Kidney tubule cell (primary cell): ENCODE measurements at places on chromosomes 11 and 22.

DNA sequence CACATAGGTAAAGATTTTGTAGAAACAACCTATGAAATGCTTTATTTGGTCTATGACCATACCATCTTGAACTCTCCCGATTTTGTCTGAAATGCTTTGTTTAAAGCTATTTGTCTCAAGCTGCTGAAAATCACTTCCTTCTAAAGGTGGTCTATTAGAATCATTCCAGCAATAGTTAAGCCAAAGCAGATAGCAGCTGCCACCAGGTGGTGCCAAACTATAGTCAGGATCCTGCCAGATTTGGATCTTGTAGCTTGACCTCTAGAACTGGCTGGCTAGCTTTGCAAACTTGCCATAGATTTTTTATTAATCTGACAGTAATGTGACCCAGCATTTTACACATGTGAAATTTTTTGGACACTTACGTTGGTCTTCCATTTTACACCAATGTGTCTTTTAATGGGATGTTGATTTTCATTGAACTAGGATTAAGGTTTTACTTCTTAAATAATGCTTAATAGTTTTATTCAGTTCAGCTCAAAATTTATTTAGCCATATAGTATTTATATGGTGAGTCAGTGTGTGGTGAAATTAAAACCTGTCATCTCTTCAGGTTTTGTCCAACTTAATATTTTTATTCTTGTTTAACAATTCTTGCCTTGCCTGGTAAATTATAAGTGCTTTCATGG, 19.7 kb downstream of the CTR9 start:
- peak; percentile 46 for DNase-seq

DNA sequence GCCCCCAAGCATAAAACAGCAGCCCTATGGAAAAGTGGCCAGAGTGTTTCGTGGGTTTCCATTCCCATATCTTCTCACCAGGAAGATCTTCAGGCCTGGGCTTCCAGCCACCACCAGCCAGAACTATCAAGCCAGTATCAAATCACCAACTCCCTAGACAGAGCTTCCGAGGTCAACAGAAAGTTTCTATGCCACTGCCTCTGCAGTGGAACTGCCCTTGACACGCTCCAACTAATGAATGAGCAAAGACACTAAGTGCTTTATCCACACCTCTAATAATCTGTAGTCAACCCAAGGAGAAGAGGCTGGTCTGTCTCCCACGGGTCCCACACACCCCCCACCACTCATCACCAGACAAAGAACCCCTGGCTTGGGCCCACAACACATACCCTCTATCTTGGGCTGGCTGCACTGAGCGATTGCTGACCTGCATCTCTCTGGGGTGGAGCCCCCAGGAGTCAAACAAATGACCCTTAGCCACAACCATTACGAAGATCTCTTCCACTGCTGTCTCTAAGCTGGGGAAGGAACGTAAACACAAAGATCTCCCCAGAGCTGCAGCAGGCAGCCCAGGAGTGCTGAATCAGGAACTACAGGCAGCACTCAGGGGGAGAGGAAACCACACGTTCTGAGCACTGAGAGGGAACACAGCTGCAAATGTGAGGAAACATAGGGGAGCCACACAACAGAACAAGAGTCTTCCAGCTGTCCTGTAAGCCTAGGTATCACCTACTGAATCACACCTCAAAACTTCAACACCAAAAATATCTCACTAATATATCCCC, 9.7 kb downstream of the OR5AN1 start:
- no peak for DNase-seq

- DNase-seq = no peak
Observed at GRCh38 chr11:35844579-35844978, 99.3 kb upstream of the LDLRAD3 start.

DNA sequence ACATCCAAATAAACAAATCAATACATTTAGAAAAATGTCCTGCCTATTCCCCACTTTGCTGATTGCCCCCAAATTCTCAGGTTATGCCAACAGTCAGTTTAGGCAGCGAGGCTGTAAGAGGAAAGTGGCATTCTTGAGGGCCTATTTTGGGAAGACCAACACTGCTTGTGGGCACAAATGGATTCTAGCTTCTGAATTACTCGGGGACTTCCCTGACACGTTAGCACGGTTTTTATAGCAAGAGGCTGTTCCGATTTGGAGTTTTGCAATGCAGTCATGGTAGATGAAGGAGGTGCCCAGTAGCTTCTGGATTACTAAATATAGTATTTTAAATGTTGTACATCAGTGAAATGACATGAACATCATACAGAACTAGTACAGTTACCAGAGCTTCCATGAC, 13.1 kb downstream of the RCN1 start:
- DNase-seq = no peak

DNA sequence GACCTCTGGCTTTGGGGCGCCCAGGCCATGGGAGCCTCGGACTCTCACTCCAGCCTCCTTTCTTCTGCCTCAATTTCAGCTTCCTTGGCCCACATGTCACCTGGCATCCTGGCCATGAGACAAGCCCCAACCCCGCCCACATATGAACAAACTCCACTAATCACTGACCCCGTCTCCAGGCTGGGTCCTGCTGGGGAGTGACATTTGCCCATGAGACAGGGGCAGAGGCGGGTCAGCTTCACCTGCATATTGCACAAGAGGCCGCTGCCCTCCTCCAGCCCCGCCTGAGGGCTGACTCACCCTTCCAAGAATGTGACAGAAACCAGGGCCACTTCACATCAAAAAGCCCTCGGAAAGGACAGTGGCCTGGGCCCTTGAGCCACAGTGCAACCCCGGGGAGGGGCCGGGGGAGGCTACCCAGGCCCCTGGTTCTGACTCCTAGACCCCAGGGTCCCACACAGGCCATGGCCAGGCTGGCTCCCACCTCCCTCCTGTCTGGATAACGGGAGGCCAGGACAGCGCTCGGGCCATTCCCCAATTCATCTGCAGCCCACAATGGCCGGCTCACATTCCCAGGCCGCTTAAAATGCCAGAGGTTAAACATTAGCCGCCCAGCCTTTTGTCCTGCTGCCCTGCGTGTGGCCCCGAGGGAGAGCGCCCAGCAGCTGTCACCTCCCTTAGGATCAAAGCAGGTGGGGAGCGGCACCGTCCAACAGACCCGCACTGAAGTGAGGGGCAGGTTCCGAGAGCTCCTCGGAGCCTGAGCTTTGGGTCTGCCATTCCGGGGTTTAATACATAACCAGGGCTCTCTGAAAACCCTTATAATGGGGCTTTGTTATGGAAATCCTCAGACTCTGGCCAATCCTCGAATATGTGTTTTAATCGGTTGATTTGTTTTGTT, 42.3 kb downstream of the TRMU start:
- DNase-seq = peak; percentile 97

DNA sequence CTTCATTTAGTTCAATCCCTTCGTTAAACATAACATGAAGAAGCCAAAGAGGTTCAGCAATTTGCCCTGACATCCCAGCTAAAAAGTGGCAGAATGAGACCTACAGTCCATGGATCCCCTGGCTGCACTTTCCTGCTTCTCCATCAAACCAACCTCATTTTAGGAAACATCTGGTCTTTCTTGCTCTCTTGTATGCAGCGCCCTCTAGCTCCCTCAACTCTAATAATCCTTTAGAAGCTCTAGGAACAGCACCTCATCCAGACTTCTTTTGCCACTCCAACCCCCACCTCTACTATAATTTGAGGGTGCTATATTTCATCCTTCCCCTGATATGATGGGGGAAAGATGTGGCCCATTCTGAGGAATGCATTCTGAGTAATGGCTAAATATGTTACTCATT, 7.4 kb downstream of the CNTF start:
- peak; percentile 44 for DNase-seq

DNA sequence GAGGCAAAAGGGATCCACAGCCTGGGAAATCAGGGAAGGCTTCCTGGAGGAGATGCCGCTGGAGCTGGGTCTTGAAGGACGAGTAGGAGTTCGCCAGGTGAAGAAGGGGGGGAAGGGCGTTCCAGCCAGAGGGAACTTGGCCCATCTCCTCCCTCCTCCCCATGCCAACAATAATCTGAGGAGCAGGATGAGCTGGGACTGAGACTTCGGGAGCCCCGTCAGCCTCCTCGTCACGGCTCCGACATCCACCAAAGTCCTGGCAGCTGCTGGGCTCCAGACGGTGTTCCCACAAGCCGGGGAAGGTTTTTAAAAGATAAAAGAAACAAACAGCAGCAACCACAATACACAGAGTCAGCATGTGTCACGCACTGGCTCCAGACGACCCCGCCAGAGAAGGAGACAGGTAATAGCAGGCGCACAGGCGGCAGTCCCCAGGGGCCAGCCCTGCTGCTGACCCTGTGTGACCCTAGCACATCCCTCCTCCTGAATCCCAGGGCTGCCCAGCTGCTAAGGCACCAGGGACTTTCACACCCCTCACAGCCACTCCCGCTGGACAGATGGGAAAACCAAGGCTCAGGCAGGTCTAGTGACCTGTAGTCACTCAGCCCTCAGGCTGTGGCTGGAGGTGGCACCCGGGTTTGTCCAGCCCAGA, 37.3 kb downstream of the NUP50 start:
- no peak for DNase-seq

DNA sequence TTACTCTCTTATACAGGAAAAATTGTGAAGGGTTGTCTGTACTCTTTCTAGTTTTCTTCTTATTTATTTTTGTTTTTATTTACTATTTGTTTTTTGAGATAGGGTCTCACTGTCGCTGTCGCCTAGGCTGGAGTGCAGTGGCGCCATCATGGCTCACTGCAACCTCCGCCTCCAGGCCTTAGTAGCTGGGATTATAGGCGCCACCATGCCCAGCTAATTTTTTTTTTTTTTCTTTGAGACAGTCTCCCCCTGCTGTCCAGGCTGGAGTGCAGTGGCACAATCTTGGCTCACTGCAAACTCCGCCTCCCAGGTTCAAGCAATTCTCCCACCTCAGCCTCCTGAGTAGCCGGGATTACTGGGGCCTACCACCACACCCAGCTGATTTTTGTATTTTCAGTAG, 18.4 kb downstream of the CUL5 start:
- no peak for DNase-seq

GRCh38 chr11:69204941-69205742, 49.4 kb downstream of the SMIM38 start:
- DNase-seq = no peak

DNA sequence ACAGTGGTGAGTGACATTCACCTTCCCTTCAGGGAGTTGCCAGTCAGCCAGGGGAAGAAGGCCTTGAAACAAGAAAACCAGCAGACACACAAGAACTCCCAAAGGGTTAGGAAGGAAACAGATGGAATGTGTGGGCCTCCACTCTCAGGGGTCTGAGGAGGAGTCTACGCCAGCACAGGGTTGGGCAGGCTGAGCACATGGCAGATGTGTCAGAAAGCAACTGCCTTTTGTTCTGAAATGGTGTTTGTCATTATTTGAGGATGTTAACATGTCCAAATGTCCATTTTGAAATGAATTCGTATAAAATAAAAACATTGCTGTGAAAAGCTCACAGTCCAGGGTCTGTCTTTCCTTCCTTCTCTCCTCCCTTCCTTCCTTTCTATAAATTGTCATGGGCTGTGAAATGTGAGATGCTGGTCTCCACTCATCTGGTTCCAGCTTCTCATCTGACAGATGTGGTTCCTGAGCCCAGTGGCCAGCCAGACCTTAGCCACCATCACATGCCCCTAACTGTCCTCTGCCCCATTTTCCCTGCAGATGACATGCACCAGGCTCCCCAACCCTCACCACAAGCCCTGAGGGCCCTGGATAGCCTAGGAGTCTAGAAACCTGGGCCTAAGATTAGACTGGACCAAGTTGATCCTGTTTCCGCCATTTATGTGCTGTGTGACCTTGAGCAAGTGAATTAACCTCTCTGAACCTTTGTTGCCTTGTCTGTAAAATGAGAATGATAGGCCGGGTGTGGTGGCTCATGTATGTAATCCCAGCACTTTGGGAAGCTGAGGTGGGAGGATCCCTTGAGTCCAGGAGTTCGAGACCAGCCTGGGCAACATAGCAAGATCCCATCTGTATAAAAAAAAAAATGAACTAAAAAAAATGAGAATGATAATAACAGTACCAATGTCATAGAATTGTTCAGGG, 56.2 kb upstream of the CRYBB3 start:
- no peak for DNase-seq

DNA sequence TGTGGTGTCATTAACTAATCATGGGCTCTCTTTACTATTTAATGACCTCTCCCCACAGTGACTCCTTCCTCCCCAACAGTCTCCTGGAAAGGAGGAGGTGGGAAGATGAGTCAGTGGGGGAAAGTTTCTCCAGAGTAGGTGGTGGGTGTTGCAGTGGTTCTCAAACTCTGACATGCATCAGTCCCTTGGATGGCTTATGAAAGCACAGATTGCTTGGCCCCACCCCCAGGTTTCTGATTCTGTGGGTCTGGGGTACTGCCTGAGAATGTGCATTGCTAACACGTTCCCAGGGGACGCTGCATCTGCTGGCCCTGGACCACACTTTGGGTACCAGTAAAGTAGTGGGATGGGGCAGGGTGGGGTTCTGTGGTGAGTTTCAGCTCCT, 9.8 kb downstream of the CD82 start:
- DNase-seq = peak; percentile 86

DNA sequence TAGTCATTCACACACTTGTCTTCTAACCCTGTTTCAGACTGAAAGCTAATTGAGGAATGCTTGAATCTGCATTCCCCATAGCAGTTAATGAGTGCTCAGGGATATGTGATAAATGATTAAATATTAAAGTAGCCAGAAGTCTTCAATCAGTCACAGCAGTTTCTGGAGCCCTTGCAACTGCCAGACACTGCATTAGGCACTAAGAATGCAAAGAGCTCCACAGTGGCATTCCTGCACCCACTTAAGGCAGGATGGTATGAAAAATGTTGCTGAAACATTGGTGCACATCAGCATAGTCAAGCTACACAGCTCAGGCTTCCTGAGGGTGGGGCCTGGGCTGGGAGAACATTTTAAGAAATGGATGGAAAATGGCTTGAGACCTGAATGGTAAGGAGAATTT, 6.5 kb downstream of the DTX4 start:
- peak; percentile 42 for DNase-seq

GRCh38 chr22:50481045-50481439, 301 bp upstream of the ADM2 start:
- DNase-seq = no peak
